ENCODE measurements at places on chromosomes 6 and 20.

- DNase-seq = no peak
Measured at GRCh38 chr20:36483209-36483918, 58.0 kb upstream of the MYL9 start.

- DNase-seq = no peak
Measured at GRCh38 chr6:22473991-22474682, 95.2 kb upstream of the HDGFL1 start.

- DNase-seq = no peak
Measured at GRCh38 chr6:12802440-12802839, 85.9 kb downstream of the PHACTR1 start.

DNA sequence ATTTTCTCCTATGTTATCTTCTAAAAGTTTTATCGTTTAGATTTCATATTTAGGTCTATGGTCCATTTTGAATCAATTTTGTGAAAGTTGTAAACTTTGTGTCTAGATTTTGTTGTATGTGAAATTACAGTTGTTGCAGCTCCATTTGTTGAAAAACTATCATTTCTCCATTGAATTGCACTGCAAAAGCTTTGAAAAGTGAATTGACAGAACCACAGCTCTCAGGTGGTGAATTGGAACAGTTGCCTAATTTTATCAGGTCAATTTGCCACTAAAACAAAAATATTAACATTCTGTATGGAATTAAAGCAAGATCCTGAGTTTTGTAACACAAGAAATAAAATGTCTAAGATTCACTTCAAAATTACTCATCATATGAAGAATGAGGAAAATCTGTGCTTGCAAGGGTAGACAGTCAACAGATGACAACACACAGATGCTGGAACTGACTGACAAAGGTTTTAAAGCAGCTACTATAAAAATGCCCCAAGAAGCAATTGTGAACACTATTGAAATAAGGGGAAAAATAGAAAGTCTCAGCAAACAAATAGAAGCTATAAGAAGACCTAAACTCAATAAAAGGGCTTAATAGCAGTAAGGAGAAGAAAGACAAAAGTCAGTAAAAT is 346.7 kb downstream of the PAX1 start:
- DNase-seq = no peak

DNA sequence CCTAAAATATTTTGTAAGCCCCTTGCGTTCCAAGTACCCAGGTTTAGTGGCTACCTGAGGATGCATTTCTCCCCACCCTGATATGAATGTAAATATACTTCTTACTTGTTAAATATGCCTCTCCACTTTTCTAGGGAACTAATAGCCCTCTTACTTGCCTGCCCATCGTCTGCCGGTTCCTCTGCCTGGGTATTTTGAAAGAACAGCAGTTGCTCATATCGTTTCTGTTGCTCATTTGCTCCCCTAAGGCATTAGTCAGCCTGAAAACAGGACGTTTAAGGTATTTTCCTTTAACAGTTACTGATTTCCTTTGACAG is 141.3 kb upstream of the CARMIL1 start:
- DNase-seq = no peak

GRCh38 chr6:135008941-135009290 is 45.7 kb downstream of the HBS1L start:
- no peak for DNase-seq

DNA sequence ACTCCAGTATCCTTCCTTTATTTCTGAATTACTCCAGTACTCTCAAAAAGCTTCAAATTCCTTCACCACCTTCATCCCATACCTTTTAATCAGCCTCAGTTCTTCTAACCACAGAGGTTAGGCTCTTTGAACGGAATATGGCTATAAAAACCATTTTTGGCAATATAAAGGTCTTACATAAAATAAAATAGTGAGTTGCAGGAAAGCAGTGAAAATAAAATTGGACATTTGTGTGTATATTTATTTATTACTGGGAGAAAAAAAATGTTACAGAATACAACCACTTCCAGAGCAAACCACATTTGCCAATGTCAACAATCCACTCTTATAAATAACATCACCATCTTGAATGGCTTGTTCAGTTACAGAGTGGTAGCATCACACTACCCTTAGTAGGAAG is 7.7 kb downstream of the HDDC2 start:
- no peak for DNase-seq

DNA sequence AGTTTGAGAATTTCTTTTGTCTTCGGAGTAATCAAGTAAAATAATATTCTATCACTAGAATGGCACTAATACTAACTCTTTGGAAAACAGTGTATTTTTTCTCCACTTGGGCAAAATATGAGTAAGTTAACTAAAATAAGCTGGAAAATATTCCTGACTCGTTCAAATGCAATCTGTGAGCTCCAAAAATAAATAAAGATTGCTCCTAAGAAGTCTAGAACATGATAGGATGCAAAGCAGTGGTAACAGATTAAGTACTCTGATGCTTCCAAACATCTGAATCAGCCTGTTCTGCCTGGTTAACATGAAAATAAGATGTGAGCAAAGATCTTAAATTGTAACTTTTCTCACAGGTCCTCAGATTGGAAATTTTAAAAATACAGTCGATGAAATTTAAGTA is 285.1 kb upstream of the ID4 start:
- no peak for DNase-seq

DNA sequence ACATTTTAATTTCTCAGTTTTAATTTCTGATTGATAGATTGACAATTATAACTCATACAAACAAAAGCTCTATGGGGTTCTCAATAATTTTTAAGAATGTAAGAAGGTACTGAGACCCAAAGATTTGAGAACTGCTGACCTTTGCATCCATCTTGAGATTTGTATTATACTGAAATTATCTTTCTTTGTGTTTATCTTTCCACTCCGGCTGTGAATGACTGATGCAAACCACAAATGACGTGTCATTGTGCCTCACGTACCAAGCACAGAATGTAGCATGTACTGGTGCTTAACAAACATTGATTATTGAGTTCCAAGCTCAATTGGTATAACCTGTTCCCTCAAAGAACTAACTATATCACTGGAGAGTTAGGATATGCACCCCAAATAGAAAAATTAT is 152.1 kb upstream of the SMLR1 start:
- DNase-seq = no peak

GRCh38 chr6:36035225-36035624 is 7.6 kb downstream of the MAPK14 start:
- no peak for DNase-seq

DNA sequence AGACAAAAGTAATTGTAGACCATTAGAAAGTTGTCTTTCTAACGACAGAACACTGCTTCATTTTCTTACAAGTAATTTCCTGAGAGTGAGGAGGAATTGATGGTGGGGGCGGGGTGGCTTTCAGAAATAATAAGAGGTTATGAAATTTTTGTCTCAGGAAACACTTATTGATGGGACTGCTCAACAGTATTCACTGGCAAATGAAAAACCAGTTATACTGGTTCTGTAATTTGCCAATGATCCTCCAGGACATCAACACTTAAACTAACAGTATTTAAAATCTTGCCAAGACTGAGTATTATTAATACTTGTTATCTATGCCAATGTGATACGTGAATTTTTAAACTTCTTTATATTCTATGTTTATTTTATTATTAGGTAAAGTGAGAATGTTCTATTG is 41.8 kb upstream of the FUT9 start:
- DNase-seq = no peak

GRCh38 chr20:31663838-31664695 is 26.4 kb downstream of the COX4I2 start:
- DNase-seq = no peak

- no peak for DNase-seq
Measured at GRCh38 chr20:15515691-15516090, 1057.6 kb downstream of the KIF16B start.

DNA sequence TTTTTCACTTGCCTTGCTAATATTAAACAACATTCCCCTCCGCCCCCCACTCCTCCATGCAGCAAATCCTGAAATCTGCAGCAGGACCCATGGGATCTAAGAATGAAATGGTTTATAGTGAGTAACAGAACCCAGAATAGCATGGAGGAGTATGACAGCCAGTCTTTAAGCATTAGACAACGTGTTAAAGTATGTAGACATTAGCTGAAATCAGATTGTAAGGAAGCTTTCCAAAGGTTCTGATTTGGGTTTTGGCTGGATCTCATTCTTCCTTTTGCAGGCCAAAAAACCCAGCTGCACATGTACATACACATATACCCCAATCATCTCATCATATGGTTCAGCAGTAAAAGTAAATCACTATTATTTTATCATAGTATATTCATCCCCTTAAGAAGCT is 126.5 kb downstream of the GJA10 start:
- DNase-seq = no peak

GRCh38 chr20:36959242-36959641 is 7.7 kb upstream of the SAMHD1 start:
- no peak for DNase-seq

- no peak for DNase-seq
Measured at GRCh38 chr6:111846492-111847409, 26.5 kb downstream of the FYN start.

DNA sequence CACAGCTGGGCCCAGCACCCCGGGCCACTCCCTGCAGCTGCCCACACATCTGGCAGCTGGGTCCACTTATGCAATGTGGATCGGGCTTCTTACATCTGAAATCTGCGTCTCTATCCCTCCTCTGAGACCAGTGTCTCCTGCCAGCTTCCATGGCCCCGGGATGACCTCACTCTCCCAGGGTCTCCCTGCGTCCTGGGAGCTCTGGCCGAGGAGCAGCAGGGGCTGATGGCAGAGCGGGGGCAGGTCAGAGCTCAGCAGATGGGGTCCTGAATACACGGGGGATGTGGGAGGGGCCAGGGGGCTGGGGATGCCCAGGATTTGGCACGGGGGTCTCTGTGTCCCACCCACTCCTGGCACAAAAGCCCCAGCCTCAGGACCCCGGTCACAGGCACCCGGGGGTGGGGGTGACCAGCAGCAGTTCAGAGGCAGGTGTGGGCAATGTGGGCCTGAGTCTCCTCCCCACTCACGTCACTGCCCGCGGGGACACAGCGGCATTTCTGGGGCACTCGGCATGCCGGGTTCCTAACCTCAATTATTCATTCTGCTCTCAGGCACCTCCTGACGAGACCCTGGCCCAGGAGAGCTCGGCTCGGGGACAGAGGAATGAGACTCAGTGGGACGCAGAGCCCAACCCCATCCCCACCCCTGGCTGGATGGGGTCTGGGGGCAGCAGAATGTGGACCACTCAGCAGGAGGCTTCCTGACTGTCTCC is 16.4 kb downstream of the CHRNA4 start:
- DNase-seq = no peak

DNA sequence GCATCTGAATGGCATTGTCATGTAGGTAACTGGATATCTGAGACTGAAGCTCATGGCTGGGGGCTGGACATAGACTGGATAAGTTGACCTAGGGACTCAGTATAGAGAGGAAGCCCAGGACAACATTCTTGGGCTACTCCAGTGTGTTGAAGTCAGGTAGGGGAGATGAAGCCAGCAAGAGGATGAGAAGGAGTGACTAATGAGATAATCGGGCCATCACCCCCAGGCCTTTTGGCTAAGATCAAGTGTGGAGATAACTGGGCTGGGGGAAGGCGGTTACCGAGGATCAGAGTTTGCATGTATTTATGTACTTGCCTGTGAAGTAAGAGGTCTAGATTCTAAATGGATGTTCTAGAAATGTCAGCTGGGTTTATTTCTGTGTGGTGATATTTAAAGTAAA is 73.4 kb downstream of the ELOVL2 start:
- DNase-seq = no peak

GRCh38 chr6:84027340-84028181 is 6.0 kb upstream of the MRAP2 start:
- DNase-seq = no peak

- DNase-seq = no peak
Measured at GRCh38 chr6:42911171-42912021, 4.5 kb upstream of the PTCRA start.
